ENCODE measurements at places on chromosomes 2 and 18.

GRCh38 chr2:182980115-182980514 is 58.1 kb downstream of the NCKAP1 start:
- H3K27ac ChIP-seq = no peak overlapping the region
- H3K4me3 ChIP-seq = no peak overlapping the region
- no peak for DNase-seq
- no peaks in the 10 kb centered on the region for H3K4me1 ChIP-seq

DNA sequence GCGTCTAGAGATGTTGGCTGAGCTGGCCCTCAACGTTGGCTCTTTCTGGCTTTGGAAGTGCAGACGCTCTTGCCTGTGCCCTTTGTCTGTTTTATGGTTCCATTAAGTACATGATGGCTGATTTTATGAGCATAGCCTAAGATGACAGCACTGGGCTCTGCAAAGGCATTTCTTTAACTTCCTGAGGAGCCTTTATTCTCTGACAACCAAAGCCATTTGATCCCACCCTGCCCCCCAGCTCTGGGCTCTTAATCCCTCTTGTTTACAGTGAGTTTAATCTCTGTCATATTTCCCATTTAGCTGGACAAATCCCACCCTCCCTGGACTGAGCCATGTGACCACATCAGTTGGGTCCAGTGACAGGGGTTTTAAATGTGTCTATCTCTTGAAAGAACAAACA is 195.9 kb downstream of the ACKR3 start:
- no peaks in the 10 kb centered on the region for H3K4me1 ChIP-seq
- no peaks in the 10 kb centered on the region for H3K36me3 ChIP-seq
- no peak for DNase-seq
- no peak overlapping the region for H3K4me3 ChIP-seq
- H3K27me3 ChIP-seq = peaks cover 2% of the 10 kb centered on the region

DNA sequence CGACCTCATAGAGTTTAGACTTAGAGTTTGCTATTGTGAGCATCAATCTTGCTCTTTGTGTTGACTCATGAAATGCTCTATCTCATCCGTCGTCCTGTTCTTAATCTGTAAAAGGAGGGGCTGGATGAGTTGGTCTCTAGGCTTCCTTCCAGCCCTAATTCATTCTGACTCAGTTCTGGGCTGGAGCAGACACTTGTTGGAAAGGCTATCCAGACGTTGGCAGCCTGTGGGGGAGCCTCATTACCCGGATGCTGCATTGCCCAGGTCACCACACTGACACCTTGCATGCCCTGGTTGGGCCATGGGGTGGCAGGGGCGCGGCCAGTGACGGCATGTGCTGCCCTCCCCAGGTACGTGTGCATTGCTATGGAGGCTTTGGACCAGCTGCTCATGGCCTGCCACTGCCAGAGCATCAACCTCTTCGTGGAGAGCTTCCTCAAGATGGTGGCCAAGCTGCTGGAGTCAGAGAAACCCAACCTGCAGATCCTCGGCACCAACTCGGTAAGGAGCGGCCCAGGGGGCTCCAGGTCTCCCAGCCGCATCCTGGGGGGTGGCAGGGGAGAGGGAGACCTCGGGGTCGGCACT is 61.5 kb downstream of the EFR3B start:
- H3K27me3 ChIP-seq = peaks cover 11% of the 10 kb centered on the region
- no peaks in the 10 kb centered on the region for H3K36me3 ChIP-seq
- H3K4me1 ChIP-seq = peaks cover 1% of the 10 kb centered on the region
- H3K27ac ChIP-seq = no peak overlapping the region
- H3K4me3 ChIP-seq = no peak overlapping the region
- no peak for DNase-seq

DNA sequence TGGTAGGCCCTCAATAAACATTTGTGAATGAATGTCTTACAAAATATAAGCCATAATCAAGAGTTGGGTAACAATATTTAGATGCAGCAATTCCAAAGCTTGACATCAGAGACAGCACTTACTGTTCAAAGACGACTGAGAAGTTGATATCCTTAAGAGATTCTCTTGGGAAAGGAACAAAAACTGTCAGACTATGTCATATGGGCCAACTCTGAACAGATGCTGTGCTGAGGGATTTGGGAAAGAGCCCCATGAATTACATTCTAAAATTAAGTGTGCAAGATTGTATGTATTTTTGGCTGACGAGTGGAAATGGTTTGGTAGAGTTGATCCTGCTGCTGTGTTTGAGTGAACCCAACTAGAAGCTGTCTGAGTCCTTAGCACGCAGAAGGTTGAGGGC is 250.7 kb upstream of the LINC00305 start:
- no peaks in the 10 kb centered on the region for H3K4me1 ChIP-seq
- H3K27me3 ChIP-seq = no peaks in the 10 kb centered on the region
- no peak overlapping the region for H3K27ac ChIP-seq
- H3K36me3 ChIP-seq = no peaks in the 10 kb centered on the region

DNA sequence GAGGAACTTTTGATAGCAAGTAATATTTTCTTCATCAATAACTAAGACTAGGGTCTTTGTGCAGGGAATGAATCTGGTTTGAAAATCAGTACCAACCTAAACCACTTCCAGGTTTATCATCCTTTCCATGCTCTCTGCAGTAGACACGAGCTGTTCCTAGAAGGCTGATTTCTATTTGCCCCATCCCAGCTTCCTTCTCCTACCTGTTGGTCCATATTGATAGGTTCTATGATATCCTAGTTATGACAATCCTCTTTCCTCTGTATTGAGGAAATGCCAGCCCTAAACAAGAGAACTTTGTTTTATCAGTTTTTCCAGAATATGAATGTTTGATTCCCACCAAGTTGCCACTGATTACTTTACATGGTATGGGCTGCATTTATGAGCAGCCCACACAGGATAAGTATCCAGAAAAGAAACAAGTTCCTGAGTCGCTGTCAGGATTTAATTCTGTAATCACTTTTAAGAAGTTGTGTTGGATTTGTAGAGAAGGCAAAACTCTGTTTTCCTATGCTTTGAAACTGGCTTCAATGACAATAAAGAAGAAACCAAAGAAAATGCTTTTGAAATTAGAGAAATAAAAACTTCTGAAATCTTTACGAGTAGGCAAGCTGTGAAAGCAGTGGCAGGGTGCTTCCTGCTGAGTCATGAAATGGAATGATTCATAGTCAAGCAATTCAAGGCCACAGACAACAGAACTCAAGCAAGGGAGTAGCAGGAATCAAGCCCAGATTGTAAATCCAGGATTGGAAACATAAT is 37.3 kb upstream of the TANK start:
- DNase-seq = peak; percentile 47
- no peak overlapping the region for H3K4me3 ChIP-seq
- H3K4me1 ChIP-seq = peaks cover 20% of the 10 kb centered on the region
- peak overlapping the region; percentile 27 for H3K27ac ChIP-seq
- H3K27me3 ChIP-seq = no peaks in the 10 kb centered on the region

DNA sequence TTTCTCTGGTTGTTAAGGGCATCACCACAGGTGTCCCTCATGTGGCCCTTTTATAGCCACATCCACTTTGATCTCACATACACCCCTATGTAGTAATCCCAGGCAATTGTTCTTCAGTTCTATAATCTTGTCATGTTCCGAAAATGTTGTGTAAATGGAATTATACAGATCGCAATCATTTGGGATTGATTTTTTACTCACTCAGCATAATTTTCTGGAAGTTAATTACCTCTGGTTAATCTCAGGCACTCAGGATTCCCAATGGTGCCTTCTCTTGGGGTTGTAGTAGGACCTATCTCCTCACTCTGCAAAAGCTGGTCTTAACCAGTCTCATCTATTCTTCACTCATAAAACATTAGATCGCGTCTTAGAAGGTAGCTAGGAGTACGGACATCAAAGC is 1549.6 kb upstream of the DDX18 start:
- no peak overlapping the region for H3K4me3 ChIP-seq
- DNase-seq = no peak
- H3K27me3 ChIP-seq = no peaks in the 10 kb centered on the region
- H3K36me3 ChIP-seq = no peaks in the 10 kb centered on the region

GRCh38 chr2:149394864-149395263 is 64.5 kb downstream of the LYPD6 start:
- no peak overlapping the region for H3K27ac ChIP-seq
- peaks cover 5% of the 10 kb centered on the region for H3K27me3 ChIP-seq
- no peaks in the 10 kb centered on the region for H3K36me3 ChIP-seq
- no peak for DNase-seq
- H3K4me3 ChIP-seq = no peak overlapping the region

DNA sequence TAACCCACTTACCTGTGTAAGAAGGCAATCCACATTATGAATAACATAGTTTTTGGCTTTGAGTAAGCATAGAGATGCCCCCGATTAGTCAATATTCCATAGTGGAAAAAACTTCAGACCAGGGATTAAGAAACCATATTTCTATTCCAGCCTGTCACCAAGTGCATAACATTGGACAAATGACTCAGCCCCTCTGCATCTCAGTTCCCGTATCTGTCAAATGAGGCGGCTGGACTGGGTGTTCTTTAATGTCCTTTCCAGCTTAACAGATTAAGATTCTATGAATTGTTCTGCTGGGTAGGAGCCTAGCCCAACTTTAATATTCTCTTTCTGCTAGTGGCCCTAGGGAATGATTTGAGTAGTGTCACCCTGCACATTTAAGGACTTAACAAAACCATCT is 11.8 kb upstream of the FTCDNL1 start:
- peaks cover 39% of the 10 kb centered on the region for H3K27me3 ChIP-seq
- DNase-seq = no peak
- H3K4me3 ChIP-seq = no peak overlapping the region
- no peaks in the 10 kb centered on the region for H3K36me3 ChIP-seq
- no peak overlapping the region for H3K27ac ChIP-seq

DNA sequence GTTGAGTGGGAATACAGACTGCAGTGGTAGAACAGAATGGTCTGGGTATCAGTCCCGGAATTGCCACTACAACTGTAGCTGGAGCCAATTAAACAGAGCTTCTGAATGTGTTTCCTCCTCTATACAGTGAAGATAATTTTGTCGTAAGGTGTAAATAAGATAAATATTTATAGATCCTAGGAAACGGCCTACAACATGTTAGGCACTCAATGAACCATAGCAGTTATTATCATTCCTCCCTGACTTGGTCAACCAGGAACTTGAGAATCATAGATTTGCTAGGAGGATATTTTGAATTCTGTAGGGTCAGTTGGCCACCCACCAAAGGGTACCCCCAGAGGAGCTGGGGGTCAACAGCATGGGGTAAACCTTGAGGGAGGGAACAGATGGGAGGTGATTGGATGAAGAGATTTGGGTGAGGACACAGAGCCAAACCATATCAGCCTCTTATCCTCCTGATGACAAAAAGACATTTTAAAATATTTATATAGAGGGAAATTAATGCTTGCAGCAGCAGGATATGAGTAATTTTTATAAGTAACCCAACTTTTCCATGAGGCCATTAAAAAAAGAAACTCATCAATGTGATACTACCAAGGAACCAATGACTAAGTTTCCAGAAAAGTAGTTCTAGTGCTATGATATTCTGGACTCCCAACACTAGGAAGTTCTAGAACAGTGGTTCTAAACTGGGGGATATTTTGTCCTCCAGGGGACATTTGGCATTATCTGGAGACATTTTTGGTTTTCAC is 4.0 kb downstream of the DHRS9 start:
- no peak overlapping the region for H3K27ac ChIP-seq
- no peaks in the 10 kb centered on the region for H3K36me3 ChIP-seq
- no peak overlapping the region for H3K4me3 ChIP-seq
- H3K4me1 ChIP-seq = peaks cover 16% of the 10 kb centered on the region
- no peaks in the 10 kb centered on the region for H3K27me3 ChIP-seq

All from activated CD4-positive, alpha-beta memory T cell treated with anti-CD3 and anti-CD28 coated beads, Interleukin-2, amount 10 ng/mL, durations not matched to agents 7 days and 5 days (primary cell).